ENCODE measurements at places on chromosomes 4 and X.

- no peak for DNase-seq
These were observed 45.6 kb downstream of the SH3RF1 start for GRCh38 chr4:169225058-169225751.

- DNase-seq: no peak
These were observed 180.5 kb downstream of the SOWAHB start for GRCh38 chr4:76717431-76717830.

DNA sequence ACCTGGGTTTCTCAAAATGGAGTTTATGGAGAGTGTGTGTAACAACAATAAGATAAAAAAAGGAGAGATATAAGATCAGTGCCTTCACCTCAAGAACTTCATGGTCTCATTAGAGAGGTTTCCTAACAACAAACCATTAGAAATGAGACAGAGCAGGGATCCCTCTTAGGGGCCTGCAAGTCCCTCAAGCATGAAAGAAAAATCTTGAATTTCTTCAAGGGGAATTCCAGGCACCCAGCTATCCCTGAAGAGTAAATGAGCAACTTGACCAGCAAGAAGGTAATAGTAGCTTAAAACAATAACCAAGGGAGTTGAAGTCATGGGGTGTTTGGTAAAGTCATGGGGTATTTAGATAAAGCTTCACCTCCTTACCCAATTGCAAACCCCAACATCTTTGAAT, 49.7 kb upstream of the TLR3 start:
- no peak for DNase-seq

DNA sequence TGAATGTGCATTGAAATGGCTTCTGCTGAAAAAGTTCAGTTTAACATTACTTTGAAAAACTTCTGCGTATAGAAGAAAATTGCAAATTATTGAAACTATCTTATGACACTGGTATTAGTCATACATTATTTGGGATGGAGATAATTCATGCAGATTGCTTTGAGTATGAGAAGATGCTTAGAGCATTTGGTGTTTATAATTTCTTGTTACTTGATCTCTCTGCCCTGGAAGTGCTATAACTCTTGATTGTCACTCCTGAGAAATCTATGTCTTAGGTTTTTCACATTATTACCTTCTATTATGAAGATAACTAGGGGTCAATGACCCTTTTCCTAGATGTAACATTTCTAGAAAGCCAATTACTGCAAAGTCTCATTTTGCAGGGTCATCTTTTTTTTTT, 36.4 kb downstream of the TMEM131L start:
- DNase-seq: no peak

DNA sequence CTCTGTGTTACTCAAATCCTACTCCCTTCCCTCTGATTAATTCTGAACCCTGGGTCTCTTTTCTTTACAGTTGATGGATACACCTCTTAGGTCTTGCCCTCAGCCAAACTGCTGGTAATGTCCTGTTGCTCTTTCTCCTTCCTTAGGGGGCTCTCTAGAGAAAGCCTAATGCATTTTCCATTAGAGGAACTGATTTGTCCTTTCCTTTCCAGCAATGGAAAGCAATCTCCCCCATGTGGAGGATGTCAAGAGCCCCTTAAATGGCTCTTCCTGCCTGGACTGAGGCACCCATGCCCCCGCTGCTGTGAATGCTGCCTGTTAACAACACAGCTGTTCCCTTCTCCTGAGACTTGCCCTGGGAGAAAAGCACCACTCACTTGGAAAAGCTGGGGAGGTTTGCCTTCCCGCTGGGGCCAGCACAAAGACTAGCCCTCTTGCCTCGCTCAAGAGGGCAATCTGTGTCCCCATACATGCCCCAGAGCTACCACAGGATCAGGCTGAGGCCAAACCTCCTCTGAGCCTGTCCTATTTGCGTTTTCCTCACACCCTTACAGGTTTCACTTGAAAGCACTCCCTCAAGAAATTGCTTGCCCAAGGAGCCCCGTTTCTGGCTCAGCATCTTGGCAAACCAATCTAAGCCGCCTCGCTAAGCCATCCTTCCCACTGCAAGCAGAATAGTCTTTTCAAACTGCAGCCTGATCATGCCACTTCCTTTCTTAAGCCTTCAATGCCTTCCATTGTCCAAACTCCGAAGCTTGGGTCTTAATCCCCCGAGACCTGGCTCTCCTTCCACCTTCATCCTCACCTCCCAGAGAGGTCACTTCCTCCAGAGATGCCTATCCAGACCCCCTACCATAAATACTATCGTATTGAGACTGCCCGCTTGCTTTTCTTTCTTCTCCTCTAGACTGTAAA, 23.2 kb upstream of the SMIM20 start:
- no peak for DNase-seq

DNA sequence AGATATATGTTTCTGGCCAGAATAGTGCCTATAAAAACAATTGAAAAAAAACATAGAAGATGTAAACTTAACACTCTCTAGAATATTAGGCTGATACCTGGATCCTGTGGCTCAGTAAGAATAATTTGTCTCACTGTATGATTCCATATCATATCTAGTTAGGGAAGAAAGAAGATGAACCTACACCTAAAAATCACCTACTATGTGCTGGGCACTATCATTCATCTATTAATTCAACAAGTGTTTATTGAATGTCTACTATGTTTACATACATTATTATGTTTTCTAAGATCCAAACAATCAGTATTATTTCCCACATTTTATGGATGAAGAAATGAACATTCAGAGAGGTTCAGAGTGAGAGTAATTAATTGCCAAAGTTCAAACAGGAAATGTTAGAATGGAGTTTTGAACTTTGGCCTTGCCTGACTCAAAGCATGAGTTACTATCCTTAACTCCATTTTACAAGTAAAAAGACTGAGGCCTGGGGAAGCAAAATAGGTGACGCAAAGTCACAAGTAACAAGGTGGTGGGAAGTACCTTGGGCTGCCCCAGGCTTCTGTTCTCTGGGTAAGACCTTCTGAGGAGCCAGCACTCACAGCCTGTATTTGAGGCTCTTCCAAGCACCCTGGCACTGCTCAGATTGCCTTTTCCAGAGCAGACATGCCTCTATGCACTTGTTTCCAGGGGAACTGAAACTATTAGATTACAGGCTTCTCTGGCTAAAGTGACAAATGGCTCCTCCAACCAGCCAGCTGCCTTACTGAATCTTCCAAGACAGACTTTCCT, 111.1 kb upstream of the ACSL4 start:
- DNase-seq: no peak

All from vagina (tissue), 2 donors.